ENCODE measurements at places on chromosomes 7 and 10.
A peak's percentile ranks its signal among the peaks of the same experiment; 100 is the strongest.

- no peak for DNase-seq
Observed at GRCh38 chr10:1548596-1548995, 188.7 kb downstream of the ADARB2 start.

GRCh38 chr7:87589631-87590030 is 11.1 kb downstream of the ABCB1 start:
- DNase-seq, result no peak

- DNase-seq, result peak; percentile 39
Observed at GRCh38 chr10:101569622-101570427, 18.2 kb downstream of the POLL start.

- no peak for DNase-seq
Observed at GRCh38 chr7:16421333-16422102, at the start of gene CRPPA. Gene CRPPA, minus strand, starts transcription at chr7:16421538. Its CDS starts 216 bp downstream, at chr7:16421322.

DNA sequence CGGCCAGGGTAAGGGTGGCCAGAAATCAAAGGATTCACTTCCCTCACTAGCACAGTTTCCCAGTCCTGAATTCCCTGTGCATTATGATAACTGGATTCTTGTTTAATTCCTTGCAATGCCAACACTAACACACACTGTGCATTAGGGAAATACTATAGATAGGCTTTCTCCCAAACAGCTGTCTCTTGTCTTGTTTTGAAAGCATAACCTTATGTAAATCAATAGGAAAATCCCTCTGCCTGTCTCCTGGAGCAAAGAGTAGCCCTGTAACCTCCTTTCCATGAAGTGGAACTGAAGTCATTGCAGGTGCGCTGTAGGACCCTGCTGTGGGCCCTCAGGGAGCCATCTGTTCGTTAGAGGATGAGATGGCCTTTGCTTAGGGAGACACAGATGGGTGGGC is 82.8 kb upstream of the FAM171A1 start:
- no peak for DNase-seq

DNA sequence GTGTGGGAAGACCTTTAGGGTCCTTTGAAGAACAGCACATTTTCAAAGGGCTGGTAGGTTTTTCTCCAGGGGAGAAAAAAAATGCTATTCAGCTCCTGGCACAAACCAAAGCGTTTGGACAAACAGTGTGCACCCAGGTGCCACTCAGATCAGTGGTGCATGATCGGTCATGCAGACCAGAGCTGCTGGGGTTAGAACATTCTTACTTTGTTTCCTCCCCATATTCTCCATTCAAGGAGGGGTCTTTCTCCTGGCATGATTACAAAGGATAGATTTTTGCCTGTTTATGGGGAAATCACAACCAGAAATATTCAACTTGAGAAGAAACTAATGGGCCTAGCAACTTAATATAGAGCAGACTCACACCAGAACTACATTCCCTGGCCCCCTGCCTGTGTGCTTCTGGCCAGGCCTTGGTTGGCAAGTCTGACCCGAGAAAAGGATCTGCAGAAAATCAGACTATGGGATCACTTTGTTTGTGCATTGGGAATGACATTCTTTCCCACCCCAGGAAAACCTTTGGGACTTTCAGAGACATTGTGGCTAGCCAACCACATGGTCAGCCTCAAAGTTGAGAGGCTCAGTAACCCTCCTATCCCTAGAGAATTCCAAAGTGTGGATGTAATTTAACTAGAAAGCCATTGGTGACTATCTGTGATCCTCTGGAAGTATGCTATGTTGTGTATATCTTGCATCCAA is 82.3 kb upstream of the FGL2 start:
- DNase-seq, result no peak

GRCh38 chr10:8424555-8425211 is 370.2 kb downstream of the GATA3 start:
- DNase-seq, result no peak

DNA sequence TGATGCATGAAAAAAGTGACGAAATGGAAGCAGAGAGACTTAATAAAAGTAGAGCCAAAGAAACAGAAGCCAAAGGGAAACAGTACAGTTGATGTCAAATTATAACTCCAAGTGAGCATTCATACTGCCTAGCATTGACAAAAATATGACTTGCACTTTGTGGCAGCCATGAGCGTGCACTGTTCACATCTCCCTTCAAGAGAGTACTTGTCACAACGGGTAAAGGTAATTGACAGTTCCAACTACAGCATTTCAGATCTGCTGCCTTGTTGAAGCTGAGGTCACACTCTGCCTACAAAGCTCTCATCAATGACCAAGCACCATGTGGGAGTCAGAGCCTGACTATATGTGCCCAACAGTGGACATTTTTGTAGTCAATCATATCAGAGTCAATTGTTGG is 54.3 kb downstream of the IQUB start:
- DNase-seq, result no peak

DNA sequence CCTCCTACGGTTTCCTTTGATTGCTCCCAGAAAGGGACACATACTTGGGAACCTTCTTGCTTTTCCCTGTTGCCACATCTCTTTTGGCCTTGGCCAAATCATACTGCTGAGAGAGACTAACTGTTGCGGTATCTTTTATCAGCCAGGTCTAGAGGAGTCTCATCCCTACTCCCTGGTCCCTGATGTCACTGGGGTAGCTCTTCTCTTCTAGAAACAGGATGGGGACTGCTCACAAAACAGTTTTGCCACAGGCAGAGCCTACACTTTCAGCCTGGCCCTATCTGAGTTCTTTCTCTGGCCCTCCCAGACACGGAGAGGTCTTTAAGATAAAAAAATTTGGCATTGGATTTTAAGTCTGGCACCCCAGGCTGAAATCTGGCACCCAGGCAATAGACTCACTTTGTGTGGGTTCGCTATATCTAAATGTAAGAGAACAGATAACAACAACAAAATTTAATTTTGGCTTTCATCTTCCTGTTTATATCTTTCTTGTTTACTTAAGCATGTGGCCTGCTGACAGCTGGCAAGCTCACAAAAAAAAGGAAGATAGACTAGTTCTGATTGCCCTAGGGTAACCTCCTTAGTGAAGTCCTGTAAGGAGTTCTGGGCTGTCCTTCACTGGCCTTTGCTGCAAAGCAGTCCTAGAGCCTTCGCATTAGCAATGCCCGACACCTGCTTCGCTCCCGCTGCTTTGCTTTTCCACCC is 228.3 kb upstream of the NPVF start:
- no peak for DNase-seq

DNA sequence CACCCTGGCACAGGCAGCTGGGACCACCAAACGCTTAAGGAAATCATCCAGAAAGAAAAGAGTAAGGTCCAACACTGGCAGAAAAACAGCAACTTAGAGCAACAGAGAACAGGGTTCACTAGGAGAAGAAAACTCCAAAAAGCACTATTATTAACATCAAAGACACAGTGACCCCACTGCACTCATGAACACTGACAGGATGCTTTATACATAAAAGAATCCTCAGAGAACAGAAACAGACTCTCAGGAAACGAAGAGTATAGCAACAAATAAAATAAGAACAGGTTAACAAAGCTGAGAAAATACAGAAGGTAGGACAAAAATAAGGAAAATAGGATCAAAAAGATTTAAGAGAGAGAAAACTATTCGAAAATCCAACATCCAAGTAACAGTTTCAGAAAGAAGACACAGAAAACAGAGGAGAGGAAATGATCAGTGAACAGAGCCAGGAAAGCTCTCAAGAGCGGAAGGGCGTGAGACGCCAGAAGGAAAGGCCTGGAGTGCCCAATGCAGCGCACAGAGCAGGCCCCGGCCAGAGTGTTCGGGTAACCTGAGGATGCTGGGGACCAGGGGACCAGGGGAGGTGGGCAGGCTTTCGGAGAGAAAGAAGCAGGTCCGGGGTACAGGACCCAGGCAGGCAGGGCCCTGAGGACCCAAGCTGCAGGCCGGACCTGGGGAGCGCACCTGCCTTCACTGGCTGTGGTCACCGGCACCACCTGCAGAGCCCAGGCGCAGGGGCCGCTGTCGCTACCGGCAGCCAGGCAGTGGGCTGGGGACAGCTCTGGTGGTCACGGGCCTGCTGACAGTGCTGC is 258.2 kb downstream of the MAD1L1 start:
- no peak for DNase-seq

- DNase-seq, result no peak
Observed at GRCh38 chr10:94402843-94403379, 570 bp downstream of the TBC1D12 start.

DNA sequence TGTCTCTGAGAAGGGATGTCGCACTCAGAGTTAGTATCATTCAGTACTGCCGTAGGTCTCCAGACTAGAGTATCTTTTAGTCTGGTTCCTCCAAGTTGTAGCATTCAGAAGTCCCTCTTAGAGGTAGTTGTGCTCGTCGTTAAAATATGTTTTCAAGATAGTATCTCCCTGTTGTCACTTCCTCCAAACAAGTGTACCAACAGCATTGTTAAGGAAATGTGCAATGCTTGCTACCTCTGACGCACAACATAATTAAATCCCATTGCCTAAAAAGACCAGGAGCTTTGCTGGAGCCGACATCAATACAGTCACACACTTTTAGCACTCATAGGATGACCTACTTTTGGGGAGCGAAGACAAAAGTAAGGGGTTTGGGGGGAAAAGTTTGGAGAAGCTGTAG is 80.0 kb upstream of the STK17A start:
- no peak for DNase-seq

GRCh38 chr7:7897509-7897908 is 71.1 kb upstream of the GLCCI1 start:
- no peak for DNase-seq

- no peak for DNase-seq
Observed at GRCh38 chr10:103692952-103693811, 162.2 kb downstream of the SH3PXD2A start.

GRCh38 chr7:133434246-133434865 is 181.5 kb downstream of the EXOC4 start:
- DNase-seq, result no peak

DNA sequence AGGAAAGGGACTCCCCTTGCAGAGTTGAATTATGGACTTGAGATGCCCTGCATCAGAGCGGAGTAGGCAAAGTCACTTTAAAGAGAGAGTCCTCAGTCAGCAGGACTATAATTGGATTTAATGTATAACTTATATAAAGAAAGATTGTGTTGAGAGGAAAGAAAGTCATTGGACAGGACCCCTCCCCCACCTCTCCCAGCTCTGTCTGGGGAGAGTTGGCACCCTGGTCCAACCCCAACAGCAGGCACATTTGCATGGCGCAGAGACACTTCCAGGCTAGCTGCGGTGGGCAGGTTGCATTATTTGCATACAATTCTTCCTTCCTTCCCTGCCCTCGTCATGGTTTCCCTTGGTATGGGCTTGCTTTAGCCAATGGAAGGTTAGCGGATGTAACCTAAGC is 46.1 kb upstream of the NPTX2 start:
- DNase-seq, result no peak

GRCh38 chr10:82572744-82573143 is 697.8 kb downstream of the NRG3 start:
- DNase-seq, result no peak

GRCh38 chr7:141708351-141708750 is at the start of gene WEE2:
Gene WEE2, plus strand, starts transcription at chr7:141708353. Its CDS starts 406 bp downstream, at chr7:141708759.
- DNase-seq, result no peak

GRCh38 chr10:36736311-36736710 is 389.1 kb upstream of the ANKRD30A start:
- no peak for DNase-seq

DNA sequence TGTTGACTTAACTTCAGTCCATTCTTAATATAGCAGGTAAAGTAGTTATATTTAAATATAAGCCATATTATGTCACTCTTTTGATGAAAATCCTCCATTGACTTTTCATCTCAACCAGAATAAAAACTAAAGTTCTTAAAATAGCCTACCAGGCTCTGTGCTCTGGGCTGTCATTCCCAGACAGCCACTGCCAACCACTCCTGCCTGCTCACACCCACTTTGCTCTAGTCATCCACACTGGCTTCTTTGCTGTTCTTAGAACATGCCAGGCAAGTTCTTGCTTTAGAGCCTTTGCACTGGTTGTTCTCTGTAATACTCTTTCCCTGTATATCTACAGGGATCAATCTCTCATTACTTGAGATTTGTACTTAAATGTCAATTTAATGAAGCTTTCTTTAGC is 80.6 kb downstream of the ZEB1 start:
- DNase-seq, result peak; percentile 48

- no peak for DNase-seq
Observed at GRCh38 chr10:91805110-91805838, 7.0 kb downstream of the TNKS2 start.

DNA sequence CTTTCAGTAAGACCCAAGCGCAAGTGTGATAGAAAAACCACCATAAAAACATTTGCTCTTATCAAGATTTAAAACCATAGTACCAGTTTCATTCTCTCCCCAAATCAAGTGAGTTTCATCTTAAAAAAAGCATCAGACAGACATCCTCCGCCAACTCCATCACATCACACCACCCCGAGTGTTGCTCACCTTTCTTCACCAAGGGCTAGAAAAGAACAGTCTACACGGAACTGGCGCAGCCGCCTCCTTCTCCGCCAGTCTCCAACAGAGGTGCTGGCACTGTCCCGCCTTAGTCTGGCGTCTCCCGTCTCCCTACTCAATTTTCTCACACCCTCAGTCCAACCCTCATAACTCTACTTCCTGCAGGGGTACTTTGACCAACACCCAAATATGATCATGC is 46.9 kb upstream of the WIPI2 start:
- DNase-seq, result no peak

- DNase-seq, result no peak
Observed at GRCh38 chr10:49458869-49459268, 63.0 kb upstream of the DRGX start.

All from caudate nucleus (tissue), 63 donors.